Fibroblast of the conjunctiva (primary cell): ENCODE measurements at places on chromosomes 16 and 17.

GRCh38 chr16:27690608-27691007 is 140.7 kb downstream of the KATNIP start:
- peak; percentile 2 for DNase-seq

DNA sequence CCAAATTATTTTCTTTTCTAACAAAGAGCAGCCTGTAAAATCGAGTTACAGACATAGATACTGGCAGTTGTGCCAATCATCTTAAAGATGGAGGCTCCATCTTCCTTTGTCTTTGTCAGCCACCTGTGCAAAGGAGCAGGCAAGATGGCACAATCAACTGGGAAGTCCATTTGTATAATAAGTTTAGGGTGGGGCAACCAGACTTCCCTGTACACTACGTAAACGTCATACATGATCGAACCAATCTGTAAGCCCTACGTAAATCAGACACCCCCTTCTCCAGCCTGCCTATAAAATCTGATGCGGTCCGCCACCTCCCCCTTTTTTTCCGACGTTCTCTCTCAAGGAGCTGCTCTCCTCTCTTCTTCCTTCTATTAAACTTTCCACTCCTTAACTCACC is 31.4 kb upstream of the MEAK7 start:
- no peak for DNase-seq

GRCh38 chr16:74611721-74612120 is 4.8 kb upstream of the GLG1 start:
- no peak for DNase-seq

DNA sequence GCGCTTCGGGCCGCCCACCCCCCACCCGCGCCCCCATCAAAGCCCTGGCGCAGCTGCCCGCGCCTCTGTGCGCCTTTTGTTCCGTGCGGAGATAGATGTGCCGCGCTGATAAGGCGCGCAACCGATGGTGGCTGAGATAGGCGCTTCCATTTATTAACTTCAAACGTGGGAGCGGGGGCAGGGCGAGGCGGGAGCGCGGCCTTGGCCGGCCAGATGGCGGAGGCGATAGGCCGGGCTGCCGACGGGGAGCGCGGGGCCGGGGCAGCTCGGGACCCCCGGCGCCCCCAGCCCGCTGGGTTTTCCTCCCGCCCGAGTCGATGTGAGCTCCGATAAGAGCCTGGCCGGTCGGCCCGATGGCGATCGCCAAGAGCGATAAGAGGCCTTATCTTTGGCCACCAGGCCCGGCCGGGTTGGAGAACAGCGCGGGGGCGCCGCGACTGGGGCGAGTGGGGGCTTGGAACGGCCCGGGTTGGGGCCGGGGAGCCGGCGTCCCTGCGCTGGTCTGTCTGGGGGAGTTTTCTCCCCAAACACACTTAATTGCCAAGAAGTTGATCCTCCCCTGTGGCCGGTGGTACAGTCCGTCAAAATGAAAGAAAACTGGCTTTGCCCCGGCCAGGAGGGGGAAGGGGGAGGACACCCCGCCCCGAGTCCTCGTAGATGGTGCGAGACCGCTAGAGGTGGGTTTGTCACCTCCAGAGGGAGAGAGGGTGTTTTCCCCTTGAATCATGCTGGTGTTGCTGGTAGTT is 2.7 kb downstream of the ZFPM1 start:
- no peak for DNase-seq

DNA sequence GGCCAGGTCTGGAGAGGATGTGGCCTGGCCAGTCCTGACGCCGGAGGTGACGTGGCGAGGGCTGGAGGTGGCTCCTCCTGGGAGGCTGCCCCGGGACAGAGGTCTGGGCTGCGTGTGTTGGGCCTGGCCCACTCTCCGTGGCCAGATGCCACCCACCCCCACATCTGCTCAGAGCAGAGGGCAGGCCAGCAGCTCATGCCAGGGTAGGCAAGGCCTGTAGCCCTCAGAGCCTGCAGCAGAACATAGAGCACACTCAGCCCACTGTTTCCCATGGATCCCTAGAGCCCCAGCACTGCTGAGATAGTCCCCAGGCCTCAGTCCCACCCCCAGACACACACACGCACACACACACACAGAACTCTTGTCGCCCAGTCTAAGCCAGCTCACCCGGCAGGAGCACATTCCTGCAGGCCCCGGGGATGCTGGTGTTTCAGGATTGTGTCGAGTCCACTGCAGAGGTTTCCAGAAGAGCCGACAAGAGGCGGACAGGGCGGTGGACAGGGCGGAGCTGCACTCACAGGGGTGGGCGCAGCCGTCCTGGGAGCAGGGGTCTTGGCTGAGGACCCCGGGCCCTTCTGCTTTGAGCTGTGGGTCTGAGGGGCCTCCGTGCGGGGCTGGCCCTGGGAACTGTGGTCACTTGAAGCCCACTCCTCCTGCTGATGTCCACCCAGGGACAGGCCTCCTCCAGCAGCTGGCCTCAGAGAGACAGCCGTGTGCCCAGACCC is 33.4 kb downstream of the SOX8 start:
- DNase-seq, result no peak
